Mucosa of gallbladder (tissue), 1 donor: ENCODE measurements at places on chromosomes 4 and X. TPM values are rescaled to one million over a fixed set of nuclear protein-coding genes. Genes with fewer than 3 reads are reported as not detected.
A peak's percentile ranks its signal among the peaks of the same experiment; 100 is the strongest.

DNA sequence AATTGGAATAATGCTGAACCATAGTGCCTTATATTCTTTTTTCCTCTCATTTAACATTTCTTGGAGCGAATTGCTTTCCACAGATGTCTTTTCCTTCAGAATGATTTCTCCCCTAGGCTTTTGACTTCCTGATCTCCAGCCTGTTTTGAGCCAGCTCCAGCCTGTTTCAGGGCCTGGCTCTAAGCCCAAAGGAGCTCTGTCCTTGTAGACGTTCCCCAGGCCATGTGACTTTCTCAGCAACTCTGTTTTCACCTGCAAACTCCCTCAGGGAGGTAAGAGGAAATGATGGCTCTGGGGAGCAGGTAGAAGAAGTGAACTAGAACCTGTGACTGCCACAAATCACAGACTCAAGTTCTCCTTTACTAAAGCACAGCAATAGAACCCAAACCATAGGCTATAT is 89.1 kb downstream of the AKAP4 start:
- peak; percentile 71 for DNase-seq

- no peak for DNase-seq
Observed at GRCh38 chrX:103503163-103503852, 16.0 kb downstream of the RAB40A start.

- no peak for DNase-seq
Observed at GRCh38 chrX:79368441-79368840, 1.3 kb upstream of the ITM2A start.

DNA sequence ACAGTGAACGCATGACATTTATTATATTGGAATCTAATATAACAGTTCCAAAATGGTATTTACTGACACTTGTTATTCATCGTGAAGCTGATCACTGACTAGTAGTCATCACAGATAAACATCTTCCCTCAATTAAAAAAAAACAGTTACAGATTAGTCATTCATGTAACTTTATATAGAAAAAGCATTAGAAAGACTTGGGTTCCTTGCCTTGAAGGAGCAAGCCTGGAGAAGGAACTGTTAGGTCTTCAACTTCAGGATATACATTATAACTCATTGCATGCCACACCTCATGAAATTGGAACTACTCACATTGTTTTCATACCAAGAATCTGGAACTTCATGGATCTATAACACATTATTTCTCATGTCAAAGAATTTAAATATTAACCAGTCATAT is 317.7 kb downstream of the CCSER1 start:
- DNase-seq, result no peak

DNA sequence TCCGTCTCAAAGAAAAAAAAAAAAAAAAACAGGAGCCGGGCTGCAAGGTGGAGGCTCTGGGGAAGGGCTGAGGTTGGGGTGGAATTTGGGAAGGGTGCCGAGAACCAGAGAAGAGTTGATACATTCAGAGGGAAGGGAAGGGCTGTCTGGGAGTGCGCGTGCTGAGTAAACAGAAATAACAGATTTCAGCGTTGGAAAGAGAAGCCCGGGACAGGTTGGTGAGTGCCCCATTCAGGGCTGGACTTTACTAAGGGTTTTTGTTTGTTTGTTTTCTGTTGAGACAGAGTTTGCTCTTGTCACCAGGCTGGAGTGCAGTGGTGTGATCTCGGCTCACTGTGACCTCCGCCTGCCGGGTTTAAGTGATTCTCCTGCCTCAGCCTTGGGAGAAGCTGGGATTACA is 1.7 kb upstream of the IL3RA start:
- no peak for DNase-seq

GRCh38 chr4:83556006-83556707 is 20.2 kb downstream of the GPAT3 start:
- no peak for DNase-seq

- no peak for DNase-seq
Observed at GRCh38 chr4:151013491-151013890, 1.6 kb downstream of the LRBA start.

DNA sequence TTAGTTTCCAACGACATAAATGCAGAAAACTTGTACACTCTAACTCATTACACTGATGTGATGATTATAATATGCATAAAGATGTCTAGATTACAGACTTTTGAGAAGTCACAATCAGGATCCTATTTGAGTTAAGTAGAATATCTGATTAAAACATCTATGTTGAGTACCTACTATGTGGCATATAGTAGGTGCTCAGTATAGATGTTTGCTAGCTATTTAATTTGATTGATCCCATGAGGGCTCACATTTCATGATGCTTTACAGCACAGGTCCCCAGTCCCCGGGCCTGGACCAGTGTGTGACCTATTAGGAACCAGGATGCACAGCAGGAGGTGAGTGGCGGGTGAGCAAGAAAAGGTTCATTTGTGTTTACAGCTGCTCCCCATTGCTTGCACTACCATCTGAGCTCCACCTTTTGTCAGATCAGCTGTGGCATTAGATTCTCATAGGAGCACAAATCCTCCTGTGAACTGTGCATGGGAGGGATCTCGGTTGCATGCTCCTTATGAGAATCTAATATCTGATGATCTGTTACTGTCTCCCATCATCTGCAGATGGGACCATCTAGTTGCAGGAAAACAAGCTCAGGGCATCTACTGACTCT is 33.0 kb upstream of the CXCL8 start:
- DNase-seq, result no peak

DNA sequence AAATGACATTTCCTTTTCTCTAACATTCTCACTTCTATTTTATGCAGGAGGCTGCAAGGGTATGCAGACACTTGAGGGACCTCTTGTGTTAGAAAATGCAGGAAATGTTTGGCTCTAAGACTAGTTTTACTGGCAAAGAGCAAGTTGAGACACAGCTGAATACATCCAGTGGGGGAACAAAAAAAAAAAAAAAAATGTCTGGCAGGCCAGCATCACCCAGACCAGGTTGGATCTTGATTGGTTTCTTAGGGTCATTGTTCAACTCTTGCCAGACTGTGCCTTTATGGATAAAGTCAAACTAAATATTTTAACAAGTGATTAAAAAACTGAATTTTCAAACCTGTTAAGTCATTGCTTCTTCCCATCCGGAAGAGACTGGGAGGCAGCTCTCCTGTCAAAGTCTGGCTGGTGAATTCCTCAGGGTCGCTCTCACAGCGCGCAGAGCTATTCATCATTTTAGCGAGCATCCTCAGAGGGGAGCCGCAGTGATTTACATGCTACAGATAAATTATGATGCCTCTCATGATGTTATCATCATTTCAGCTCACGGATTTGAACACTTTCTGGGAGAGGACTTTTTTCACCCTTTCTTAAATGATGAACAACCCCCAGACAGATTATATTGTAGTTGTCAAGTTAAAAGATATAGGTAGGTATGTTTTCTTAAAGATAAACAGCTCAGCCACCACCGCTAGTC is 23.6 kb upstream of the PACRGL start:
- no peak for DNase-seq

DNA sequence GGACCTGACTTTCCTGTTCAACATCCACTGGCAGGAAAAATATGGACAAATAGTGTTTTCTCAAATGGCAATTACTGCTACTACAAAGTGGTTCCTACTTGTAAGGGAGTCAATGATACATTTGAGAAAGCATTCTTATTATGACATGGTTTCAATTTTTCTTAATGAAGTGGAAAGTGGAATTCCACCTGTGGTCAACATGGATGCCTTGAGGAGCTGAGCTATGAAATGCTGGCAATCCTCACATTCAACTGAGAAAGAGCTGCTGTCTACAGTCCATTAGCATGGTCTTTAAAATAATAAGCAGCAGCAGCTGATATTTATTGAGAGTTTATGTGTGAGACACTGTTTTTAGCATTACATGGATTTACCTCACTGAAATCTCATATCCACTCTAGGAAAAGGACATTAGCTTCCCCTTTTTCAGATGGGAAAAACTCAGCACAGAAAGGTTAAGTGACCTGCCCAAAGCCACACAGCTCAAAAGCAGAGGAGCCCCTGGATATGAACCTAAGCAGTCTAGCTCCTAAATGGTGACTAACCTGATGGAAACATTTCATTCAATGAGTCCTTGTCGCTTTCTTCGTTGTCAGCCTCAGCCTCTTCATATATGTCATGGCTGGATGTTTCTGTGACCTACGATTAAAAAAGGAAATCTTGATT is 29.2 kb downstream of the MAP7D3 start:
- DNase-seq, result no peak

- DNase-seq, result no peak
Observed at GRCh38 chrX:18964901-18965300, 19.0 kb downstream of the PHKA2 start.

SH3BGRL gene
- 140 TPM for total RNA-seq

CLCN5 gene
- total RNA-seq, result 42.5 TPM

LPAR4 gene
- 0.20 TPM for total RNA-seq

FAM9C gene
- total RNA-seq, result not detected

ZCCHC13 gene
- not detected for total RNA-seq
